Motor neuron (in vitro differentiated cells): ENCODE measurements at places on chromosomes 3 and 15.

DNA sequence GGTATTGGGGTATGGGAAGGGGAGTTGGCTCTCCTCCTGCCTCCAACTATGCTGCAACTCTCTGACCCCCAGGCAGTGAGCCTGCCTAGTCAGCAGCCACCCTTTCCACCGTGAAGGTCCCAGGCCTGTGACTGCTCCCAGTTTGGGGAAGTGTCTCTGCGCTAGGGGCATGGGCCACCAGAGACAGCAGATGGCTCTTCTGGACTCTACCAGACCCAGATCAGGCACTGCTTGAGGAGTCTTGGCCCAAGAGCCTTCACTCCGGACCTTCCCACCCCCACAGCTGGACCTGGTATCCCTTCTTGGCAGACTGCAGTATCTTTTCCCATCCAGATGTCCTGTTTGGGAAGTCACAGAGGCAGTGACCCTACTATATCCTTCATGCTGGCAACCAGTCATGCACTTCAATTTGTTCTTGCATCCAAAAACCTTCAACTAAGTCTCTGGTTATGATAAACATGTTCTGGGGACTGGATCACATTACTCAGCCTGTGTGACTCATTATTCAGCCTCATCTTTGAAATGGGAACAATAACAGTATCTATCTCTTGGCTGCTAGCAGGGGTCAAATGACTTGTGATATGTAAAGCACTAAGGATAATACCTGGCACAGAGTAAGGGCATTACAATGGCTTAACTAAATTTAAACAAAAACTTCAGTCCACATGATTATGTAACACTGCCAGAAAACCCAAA is 62.7 kb downstream of the POMGNT2 start:
- ATAC-seq, result no peak

DNA sequence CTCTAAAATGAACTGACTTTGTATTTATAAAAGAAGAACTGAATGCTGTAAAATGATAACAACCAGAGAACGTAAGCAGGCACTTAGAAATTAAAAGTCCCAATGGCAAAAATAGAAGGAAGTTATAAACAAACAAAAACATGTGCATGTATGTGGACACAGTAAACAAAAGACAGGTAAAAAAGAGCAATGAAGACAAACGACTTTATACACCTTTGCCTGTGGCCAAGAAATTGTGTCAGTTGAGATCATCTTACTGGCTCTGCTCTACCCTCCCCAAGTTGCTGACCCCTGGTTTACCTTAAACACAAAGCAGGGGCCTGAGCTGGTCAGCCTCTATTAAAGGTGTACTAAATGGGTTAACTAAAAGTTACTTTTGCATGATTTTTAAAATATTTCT is 41.7 kb upstream of the GP5 start:
- ATAC-seq, result no peak

DNA sequence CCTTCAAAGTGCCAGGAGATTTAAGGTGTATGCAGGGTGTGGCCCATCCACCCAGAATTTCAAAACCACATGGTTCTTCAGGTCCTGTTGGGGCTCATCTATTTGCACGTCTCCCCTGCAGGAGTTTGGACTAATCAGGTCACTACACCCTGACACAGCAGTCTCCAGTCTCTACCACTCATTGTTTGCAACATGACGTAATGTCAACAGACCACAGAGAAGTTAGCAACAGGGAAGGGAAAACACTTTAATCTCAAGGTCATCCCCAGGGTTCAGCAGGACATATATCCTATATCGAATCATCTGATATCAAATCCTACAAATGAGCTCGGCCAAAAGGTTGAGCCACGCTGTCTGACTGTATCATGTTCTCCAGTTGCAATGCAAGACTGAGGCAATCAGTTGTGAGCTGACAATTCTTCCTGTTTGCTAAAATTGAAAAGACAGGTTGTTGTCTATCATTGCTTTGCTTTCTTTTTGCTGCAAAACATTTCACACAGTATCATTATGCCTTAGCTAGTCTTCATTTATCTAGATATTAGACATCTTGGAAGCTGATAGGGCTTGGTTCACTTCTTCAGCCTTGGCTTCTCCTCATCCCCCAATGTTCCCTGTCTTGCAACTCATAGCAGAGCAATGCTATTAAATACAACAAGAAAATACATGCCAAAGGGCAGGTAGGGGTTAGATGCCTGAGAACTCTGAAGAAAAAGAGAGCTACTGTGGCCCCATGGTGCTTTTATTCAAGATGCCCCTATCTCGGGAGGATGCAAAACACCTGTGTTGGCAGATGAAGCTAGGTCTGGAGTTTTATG is 13.4 kb upstream of the LEKR1 start:
- ATAC-seq, result no peak

DNA sequence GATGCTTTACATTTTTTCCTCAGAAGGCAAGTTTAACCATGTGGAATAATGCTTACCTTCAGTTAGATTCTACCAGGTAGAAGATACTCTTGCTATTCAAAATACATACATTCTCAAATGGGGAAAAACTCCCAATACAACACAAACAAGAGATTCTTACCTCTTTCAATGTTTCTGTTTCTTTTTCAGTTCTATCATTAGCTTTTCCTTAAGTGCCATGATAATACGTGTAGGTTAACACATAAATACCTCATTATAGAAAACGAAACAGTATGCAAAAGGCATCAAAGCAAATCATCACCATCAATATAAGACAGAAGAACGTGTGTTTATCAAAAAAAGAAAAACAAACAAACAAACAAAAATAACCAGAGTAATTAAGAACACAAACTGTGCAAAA is 300.7 kb upstream of the ROBO1 start:
- no peak for ATAC-seq

GRCh38 chr15:48394970-48395369 is 63.7 kb downstream of the DUT start:
- no peak for ATAC-seq

DNA sequence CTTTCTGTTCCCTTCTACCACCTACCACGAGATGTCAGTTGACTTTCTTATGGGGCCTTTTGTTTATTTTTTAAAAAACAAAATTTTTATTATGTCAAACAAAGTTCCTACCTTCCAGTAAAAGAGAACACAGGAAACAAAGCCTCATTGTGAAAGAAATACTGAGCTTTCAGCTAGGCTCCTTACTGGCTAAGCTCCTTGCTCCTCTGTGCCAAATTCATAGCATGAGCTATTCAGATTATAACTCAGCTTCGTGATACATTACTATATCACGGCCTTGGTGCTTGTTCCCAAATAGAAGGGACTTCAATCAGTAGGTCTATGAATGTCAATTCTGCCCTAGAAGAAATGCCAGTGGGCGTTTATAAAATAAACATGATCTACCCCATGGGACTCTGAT is 145.8 kb upstream of the CHRM5 start:
- no peak for ATAC-seq

GRCh38 chr15:74529921-74530320 is 11.1 kb upstream of the ARID3B start:
- ATAC-seq, result no peak

- ATAC-seq, result peak; percentile 30
These were observed 1.2 kb downstream of the NR2C2 start for GRCh38 chr3:14948609-14949038.

GRCh38 chr3:148600902-148601765 is 96.6 kb upstream of the AGTR1 start:
- ATAC-seq, result no peak

GRCh38 chr15:49036650-49037545 is 9.3 kb downstream of the SECISBP2L start:
- ATAC-seq, result no peak

DNA sequence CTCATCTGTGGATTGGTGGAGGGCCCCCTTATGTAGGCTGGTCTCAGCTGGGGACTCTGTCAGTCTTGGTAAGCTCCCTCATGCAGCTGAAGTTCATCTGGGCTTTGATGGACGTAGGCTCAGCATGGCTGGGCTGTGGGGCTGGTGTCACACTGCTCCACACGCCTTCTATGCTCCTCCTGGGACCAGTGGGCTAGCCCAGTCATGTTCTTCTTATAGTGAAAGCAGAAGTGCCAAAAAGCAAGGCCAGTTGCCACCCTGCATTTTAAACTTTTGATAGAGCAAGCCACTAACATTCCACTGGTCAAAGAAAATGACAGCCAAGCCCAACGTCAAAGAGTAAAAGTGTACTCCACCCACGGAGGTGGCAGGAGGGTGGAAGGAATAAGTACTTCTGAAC is 165.5 kb downstream of the MEX3B start:
- ATAC-seq, result no peak

- peak; percentile 59 for ATAC-seq
These were observed 13.7 kb downstream of the PAK6 start for GRCh38 chr15:40252438-40253166.

DNA sequence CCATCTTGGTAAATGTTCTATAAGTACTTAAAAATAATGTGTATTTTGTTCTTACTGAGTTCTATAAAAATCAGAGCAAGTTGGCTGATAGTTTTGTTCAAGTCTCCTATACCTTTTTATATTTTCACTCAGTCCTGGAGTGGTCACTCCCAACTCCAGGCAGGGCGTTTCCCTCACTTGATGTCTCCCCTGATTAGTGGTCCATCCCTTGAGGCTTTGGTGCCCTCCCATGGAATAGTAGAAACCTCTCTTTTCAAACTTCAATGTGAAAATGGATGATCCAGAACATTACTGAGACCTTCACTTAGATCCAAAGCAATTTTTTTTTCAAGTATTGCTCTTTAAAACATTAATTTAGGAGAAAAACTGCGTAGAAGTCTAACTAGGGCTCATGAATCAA is 25.0 kb upstream of the SCN10A start:
- no peak for ATAC-seq

DNA sequence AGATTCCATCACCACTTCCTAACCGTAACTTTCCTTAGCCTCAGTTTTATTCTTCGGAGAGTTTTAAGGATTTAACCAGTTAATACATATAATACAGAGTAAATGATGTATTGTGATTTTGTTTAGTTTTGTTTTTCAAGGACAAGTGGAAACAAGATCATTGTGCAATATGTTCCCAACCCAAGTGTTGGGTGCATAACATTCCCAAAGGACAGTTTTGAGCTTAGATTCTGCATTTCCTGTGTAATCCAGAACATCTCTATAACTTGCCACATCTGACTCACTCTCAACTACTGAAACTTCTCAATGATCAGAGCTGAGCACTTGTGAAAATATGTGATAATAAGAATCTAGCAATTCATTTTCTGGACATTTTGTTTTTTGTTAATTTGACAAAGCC is 466.1 kb upstream of the PPP2R3A start:
- no peak for ATAC-seq

DNA sequence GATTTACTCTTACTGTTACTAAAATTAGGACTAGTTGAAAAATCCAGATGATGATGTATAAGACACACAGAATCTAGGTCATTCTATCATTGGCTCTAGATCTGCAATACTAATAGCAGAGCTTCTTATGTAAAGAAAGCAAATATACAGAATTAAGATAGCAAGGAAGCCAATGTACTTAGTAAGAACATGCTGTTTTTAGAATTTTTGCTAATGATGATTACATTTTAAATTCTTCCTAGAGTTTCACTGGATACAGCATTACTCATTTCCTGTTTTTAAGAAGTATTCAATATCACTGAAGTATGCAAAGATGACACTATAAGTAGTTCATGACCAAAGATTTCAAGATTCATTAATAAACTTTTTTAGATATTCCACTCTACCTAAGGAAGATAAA is 60.7 kb downstream of the CFAP20DC start:
- ATAC-seq, result no peak

- ATAC-seq, result no peak
These were observed 57.4 kb downstream of the FMN1 start for GRCh38 chr15:33137101-33137500.

DNA sequence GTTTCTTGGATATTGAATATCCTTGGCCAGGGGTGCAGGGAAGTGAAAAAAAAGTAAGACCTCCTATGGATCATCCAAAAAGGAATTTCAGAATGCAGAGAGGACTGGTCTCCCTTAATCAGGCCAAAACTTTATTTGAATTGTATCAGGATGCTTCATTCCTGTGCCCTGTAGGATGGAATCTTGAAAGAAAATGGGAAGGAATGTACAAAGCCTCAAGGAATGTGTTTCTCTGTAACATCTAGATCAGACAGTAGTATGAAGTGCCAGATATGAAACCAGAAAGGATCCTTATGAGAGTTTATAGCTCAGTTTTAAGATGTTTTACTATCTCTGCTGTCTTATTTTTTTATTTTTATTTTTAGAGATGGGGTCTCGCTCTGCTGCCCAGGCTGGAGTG is 6.5 kb upstream of the GSK3B start:
- ATAC-seq, result no peak

DNA sequence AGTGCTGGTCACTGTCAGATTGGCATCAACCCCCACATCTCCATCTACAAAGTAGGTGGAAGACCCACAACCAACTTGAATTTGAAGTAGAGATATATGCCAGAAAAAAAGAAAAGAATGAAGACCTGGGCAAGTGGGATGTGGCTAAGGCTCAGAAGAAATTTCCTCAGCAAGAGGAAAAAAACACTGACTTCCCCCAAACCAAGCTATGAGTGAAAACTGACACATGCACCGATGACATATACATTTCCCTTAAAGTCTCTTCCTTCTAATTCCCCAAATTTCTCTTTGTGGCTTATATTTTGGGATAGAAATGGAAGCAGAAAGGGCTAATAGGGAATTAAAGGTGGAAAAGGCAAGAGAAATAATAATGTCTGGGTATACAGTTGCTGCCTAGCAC is 59.0 kb downstream of the CYP19A1 start:
- no peak for ATAC-seq

GRCh38 chr3:30628205-30628900 is 22.0 kb downstream of the TGFBR2 start:
- ATAC-seq, result no peak

DNA sequence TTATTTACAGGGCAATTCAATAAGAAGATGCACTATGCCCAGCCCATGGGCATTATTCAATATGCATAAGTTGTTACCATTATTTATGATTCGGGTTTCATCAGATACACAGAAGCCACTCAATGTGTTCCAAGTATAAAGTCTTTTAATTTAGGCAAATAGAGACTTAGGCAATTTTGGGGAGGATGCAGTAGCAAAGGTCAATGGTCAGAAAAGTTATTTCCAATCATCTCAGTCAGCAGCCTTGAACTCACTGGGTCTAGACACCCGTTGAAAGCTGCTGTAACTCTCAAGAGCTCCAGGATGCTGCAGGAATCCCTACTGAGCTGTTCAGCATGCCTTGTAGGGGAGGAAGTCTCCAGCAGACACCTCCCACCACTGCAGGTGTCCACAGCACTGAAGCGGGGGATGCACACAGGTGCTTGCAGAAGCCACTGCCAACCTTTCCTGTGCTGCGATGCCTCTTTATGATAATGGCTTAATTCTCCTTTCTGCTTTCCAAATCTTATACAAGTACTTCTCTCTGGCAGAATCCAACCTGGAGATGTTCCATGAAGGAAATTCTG is 155.0 kb upstream of the SUCLG2 start:
- ATAC-seq, result no peak

DNA sequence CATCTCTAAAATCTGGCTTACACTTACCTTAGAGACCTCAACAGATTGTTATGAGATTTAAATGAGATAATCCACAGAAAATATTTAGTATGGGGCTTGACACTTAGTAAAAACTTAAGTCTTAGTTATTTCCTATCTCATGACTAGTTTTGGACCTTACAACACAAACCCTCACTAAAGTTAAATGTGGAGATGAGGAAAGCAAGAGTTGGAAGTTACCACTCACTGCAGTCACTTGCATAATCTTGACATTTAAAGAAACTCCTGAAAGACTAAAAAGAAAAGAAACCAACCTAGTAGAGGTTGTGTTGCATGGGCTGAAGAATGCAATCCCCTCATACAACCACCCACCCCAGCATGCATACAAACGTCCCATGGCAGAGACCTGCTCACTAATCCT is 40.1 kb downstream of the ITGB5 start:
- no peak for ATAC-seq
